ENCODE measurements at places on chromosomes 7 and 10.

DNA sequence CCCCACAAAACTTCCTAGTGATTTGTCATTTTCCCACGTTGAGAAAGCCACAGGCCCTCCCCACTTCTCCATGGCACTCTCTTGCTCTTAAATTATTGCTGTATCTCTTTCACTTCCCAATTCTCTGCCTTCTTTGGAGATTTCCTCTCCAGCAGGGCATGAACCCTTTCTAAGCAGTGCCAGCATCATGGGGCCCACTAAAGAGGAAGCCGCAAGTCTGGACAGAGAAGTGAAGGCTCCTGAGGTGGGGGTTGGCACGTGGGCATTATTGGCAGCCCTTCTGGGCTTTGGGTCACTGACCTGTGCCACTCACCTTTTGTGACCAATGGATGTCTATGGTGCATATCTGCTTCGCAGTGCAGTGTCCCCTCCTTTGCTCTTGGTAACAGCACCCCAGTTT is 97.7 kb upstream of the TCF7L2 start:
- no peak for DNase-seq

GRCh38 chr7:5418285-5418582 is 5.4 kb downstream of the TNRC18 start:
- DNase-seq, result no peak

- no peak for DNase-seq
Observed at GRCh38 chr10:84007482-84007881, 131.8 kb upstream of the GHITM start.

- DNase-seq, result no peak
Observed at GRCh38 chr7:65285906-65286864, 87.5 kb upstream of the ZNF92 start.

GRCh38 chr7:28981161-28981465 is 23.0 kb upstream of the TRIL start:
- DNase-seq, result no peak

DNA sequence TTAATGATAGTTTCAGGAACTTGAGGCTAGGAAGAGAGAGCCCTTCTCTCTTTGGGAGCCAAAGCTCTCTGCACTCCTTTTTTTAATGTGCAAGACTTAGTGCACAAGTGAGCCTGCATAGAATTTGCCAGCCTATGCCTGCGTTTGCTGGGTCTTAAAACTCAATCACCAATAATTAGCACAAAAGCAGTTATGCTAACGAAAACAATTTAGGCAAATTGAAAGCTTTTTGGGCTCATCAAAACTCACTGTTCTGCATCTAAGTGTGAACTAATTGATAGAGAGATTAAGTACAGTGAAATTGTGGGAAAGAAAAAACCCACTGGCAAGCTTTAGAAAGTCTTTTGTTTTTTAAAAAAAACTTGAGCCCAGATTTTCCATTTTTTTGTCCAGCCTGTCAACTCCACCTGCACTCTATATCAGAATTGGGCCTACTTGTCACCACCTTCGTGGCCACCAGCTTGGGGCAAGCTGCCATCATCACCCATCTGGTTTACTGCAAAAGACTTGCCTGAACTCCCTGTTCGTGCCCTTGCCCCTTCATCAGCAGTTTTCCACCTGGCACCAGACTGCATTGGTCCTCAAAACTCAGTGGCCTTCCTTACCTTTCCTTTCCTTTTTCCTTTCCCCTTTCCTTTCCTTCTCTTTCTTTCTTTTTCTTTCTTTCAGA is 37.8 kb downstream of the CRHR2 start:
- DNase-seq, result no peak

DNA sequence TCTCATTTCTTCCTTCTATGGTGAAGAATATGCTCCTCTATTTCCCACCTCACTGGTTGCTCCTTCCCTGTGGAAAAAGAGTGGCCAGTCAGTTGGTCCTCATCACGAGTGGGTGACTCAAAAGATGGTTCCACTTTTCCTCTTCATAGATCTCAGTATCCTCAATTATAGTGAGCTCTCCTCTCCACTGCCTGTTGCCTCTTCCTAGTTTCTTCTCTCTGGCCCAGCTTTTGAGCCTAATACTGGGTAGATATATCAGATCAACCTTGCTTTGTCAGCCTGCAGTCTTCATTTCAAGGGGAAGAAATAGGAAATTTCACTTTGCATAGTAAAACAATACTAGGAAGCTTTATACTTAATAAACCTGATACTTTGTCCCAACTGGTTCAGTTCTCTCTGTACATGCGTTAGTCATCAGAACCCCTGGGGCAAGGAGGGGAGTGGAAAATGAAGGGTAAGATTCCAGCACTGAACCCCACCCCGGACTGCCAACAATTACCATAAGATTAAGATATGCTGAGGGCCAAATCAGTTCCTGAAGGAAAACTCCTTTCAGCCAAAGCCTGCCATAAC is 15.5 kb upstream of the WNT16 start:
- DNase-seq, result no peak

DNA sequence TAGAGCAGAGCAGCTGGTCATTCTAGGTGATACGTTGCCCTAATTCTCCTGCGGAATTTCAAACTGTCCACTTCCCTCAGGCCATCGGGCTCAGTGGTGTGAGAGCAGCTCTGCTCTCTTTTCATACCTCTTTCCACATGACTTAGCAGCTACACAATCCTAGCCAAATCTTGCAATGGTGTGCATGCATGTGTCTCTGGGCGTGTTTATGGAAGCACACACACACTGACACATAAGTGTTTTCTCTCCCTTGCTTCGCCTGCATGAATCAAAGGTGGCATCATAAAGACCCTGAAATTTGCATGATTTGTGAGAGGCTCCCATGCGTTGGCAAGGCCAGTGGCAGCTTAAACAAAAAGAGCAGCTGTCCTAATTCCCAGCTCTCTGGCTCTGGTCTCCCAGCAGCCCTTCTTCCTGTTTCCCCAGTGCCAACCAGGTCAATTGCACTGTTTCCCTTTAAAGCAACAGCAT is 1189.5 kb downstream of the GATA3 start:
- DNase-seq, result no peak

- no peak for DNase-seq
Observed at GRCh38 chr10:77560471-77560870, 77.1 kb downstream of the KCNMA1 start.

All from NCI-H226 (cell line).